ENCODE measurements at places on chromosomes 12 and 14.

GRCh38 chr14:77116172-77116817 lies 18.2 kb downstream of the CIPC start:
- DNase-seq: no peak

GRCh38 chr12:88549929-88550328 lies 30.3 kb downstream of the KITLG start:
- no peak for DNase-seq

- DNase-seq: no peak
These were observed 59.1 kb downstream of the CCDC60 start for GRCh38 chr12:119393677-119394076.

DNA sequence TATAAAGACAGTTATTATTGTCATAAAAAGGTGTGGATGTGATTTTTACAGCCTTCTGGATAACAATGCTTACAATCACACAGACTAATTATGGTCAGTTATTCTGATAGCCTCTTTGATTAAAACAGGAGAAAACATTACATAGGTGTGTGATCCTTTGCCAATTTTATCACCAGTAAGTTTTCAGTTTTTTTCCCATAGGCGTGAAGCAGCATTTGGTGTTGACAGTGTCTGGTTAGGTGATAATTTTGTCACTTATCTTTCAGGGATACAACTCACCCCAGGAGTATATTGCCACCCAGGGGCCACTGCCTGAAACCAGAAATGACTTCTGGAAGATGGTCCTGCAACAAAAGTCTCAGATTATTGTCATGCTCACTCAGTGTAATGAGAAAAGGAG lies 208.8 kb downstream of the EPS8 start:
- DNase-seq: no peak

DNA sequence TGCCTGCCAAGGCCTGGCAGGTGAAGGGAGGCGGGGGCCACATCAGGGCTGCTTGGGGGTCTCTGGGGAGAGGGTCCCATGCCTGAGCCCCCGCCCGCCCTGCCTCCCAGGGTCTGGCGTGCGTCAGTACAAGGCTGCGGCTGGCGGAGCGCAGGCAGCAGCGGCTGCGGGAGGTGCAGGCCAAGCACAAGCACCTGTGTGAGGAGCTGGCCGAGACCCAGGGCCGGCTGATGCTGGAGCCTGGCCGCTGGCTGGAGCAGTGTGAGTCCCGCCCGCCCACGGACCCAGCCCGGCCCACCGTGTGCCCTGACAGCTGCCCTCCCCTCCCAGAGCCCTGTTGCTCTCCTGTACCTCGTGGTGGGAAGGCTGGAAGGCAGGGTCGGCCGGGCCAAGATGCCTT lies 40.7 kb downstream of the KIF26A start:
- DNase-seq: no peak

GRCh38 chr12:121240484-121241101 lies 30.7 kb downstream of the P2RX4 start:
- DNase-seq: peak; percentile 91

GRCh38 chr12:108827941-108828340 lies 29.4 kb downstream of the SSH1 start:
- DNase-seq: no peak

DNA sequence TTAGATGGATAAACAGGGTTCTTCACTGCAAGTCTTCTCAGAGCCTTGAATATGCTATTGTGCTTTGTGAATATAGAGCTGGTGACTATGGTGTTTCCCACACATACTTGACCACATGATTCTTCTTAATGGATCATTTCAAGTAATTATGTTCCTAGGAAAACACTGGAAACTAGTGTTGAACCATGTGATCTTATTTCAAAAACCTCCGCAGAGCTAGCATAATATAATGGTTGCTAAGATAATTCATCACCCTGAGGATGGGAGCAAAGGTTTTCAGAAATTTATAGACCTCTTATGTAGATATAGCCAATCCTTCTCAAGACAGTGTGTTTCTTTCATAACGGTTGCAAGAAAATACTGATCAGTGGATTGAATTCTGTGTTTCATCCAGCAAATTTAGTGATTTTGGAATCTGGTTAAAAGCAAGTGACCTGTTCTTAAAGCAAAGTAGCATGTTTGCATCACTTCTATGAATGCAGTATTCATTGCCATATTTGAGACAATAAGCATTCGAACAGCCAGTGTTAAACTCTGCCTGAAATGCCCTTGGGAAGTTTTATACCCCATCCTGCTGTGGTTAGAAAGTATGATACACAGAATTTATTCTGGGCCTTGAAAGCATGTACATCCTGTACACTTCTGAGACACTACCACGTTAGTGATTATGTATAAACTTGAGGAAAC lies 341.0 kb upstream of the E2F7 start:
- DNase-seq: no peak

GRCh38 chr12:89960011-89960507 lies 251.4 kb upstream of the ATP2B1 start:
- DNase-seq: no peak

DNA sequence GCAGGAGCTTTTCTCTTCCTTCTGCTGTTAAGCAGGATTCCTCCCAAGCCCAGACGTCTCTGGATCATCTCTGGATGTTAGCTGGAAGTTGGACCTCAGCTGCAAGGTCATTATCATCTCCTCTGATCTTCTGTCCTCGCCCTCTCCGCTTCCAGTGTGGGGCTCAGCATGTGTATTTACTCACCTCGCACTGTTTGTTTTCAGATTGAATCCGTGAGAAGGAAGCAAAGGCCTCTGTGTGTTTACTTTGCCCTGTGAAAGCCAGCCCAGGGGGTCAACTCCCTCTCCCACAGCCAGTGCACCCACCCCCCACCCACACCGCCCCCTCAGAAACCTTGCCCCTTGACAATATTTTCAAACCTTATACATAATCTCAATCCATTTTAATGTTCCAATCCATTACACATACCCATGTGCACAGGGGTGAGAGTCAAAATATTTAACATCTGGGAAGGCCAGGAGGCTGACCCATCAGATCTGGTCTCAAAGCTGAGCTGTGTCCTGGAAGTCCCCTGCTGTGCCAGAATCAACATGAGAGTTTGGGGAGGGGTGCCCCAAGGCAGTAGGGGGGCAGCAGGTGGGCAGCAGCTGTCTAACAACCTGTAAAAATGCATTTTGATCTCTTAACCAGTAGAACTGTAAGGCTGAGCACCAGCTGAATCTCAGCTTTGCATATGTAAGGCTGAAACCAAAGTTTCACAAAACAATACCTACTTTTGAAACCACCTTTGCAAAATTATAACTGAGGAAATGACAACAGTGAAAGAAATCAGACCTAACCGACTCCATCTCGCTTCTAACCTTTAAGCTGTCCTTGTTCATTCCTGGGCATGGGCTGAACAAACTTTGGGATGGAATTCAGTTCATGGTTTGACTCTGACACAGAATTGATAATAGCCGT lies 157.9 kb downstream of the ZNF664 start:
- DNase-seq: no peak

DNA sequence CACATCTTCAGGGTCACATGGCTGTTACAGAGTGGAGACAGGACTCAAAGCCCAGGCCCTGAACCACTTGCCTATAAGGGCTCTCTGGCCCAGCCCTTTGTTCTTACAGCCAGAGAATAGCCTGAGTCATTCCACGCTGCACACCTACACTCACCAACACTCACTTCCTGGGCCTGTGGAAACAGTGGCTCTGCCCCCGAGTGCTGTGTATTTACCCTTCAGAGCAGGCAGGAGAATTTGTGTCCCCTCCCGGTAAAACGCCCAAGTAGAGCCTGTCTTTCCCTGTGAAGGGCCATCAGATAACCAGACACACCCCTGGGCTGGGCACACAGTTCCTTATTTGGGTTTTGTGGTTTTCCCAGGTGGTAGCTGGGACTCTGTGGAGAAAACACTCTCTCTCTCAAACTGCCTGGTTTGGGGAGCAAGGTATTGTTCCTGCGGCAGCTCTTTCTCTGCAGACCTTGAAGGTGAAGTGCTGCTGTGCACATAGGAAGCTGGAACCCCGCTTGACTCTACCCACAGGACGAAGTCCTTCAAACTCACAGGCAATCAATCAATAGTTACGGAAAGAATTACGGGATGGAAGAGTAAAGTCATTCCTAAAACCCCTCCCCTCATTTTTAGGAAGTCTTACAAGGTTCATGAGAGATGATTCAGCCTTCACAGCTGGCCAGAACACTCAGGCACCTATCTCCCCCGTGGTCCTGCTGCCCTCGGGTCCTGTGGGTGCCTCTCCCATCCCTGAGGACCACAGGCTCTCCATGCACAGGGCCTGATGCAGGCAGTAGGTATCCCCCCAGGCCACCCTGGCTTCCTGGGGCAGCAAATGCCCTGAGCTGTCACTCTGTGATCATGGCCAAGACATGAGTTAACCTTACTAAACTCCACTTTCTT lies 20.3 kb downstream of the FIGNL2 start:
- DNase-seq: no peak

GRCh38 chr12:74415633-74416032 lies 122.0 kb upstream of the ATXN7L3B start:
- DNase-seq: no peak

GRCh38 chr12:124681779-124682391 lies 114.5 kb upstream of the NCOR2 start:
- DNase-seq: no peak

DNA sequence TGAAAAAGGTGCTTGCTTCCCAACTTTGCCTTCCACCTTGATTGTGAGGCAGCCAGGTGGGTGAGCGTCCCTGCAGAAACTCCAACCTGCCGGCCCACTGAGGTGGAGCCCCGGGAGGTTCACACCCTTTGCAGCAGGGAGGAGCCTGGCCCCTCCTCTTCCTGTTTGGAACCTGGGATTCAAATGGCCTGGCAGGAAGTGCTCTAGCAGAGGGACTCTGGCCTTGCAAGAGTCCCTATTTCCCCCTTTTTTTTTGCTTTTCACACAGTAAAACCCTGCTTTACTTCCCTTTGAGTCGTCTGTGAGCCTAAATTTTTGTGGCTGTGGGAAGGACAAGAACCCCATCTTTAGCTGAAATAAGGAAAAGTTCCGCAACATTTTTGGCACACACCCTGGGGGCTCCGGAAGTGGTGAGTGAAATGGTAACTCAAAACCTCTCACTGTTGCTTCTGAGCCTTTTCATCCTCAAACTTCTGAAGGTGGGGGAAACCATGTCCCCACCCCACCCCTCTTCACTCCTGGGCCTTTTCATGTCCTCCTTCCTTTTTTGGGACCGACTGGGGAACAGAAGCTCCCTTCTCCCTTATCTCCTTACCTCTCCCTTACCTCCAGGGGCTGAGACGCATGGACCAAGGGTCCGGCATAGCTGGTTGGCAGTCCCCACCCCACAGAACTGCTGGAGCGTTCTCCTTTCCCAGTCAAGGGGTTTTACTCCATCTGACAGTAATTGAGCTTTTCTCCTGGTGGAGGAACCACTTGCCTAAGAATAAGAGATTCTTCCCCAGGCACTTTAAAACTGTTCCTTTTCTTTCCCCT lies 102.0 kb downstream of the KCNMB4 start:
- DNase-seq: no peak

GRCh38 chr14:102248121-102248520 lies 56.8 kb downstream of the MOK start:
- DNase-seq: no peak

DNA sequence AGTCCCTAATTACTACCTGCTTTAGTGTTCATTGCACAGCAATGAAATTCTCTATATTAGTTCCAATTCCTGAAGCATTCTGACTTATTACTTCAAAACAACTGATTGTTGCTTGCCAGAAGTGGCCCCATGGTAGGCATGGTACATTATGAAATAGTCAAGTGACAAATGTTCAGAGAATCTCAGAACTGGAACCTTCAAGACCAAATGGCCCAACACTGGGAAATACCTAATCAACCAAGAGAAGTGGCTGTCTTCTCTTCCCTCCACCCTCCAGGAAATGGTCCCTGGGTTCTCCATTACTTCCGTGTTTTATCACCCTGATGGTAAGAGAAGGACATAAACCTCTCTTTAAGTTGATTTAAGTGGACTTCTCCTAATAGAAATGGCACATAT lies 49.9 kb downstream of the ITPR2 start:
- DNase-seq: no peak

GRCh38 chr14:41558490-41558889 lies 48.2 kb upstream of the LRFN5 start:
- no peak for DNase-seq

DNA sequence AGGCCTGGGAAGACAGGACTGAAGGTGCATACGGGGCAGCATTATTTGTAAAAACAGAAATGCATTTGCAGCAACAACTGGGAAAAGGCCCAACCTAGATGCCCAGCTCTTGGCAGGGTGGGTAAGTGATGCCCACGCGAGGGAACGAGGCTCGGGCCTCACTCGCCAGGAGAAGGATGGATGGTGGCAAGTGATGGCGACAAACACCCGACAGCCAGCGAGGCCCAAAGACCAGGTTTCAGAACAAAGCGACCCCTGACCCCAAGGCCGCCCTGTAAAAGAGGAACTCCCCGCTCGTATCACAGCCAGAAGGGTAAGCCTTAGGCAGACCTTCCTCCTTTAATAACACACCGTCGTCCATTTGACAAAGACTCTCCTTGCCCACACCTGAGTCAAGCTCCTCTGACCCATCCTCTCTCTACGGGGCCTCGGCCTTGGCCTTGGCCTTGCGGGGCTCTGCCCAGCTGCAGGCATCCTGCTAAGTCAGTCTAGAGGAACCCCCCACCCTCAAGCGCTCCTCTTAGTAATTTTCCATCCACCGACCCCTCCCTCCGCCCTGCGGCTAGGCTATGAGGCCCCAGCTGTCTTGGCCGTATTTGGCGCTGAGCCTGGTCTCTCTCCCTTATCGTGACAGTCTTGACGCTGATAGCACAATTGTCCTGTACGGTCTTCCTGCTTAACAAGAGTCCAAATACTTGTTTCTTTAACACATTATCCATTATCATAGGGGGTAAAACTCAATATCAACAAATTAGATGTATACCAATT lies 80.2 kb downstream of the NCOR2 start:
- no peak for DNase-seq

GRCh38 chr12:2408262-2408661 lies 355.5 kb downstream of the CACNA1C start:
- no peak for DNase-seq

DNA sequence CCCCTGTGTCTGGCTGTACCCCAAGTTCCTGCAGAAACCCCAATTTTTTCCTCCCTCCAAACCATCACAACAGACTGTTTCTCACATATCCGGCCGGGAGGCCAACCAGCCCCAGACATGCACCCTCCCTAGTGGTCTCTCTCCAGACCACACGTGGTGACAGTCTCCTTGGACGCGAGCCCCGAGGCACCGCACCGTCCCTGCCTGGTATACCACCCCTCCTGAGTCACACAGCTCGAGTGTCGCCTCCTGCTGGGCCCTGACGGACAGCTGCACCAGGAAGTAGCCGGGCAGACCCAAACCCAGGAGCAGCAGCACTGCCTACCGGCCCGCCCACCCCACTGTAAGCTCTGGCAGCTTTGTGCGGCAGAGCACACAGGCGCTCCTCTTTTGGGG lies 97.4 kb downstream of the RFLNA start:
- DNase-seq: no peak

DNA sequence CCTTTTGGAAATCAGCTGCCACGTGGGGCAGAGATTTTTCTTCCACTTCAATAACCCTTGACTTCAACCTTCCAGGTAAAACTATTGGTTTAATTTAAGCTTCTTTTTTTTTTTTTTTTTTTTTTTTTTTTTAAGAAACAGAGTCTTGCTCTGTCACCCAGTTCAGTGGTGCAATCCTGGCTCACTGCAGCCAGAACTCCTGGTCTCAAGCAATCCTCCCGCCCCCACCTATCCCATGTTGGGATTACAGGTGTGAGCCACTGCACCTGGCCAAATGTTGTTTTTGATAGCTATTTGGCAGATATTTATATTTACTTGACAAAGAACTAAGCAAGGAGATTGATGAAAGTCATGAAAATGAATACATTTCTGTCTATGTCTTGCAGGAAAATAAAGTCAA lies 65.1 kb downstream of the SINHCAF start:
- DNase-seq: no peak

All from CD4-positive, CD25-positive, alpha-beta regulatory T cell (primary cell).